ENCODE measurements at places on chromosomes 7 and 10.

DNA sequence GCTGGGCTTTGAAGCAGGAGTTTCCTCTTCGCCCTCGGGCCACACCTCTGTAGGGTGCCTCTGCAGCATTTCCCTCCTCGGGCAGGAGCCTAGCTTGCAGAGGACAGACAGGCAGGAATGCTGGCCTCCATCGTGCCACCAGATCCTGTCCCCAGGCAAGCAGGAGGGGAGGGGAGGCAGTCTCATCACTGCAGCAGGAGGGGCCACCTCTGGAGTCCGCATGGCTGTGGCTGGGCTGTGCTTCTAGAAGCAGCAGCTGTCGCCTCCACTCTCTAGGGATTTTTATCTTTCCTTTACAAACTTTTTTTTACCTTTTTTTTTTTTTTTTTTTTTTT is 181.4 kb downstream of the CUX1 start:
- DNase-seq: no peak

GRCh38 chr10:11425296-11425610 is 186.2 kb downstream of the USP6NL start:
- no peak for DNase-seq

DNA sequence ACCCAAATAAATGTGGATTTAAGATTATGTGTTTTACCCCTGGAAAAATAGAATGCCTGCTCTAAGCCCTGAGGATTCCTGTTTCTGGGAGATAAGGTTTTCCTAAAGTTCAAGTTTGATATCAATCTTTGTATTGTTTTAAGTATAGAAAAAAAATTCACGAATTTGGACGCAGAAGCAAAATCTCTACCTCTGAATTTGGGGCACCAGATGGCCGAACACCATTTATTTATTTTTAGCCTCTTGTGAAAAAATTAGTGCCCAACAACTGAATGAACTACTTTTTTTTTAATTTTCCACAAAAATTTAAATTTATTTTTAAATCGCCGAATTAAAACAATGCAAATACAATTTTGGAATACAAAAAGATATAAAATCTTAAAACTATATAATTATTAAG is 128.1 kb upstream of the SP4 start:
- no peak for DNase-seq

- DNase-seq: no peak
Measured at GRCh38 chr7:66267249-66267648, 62.1 kb downstream of the TPST1 start.

DNA sequence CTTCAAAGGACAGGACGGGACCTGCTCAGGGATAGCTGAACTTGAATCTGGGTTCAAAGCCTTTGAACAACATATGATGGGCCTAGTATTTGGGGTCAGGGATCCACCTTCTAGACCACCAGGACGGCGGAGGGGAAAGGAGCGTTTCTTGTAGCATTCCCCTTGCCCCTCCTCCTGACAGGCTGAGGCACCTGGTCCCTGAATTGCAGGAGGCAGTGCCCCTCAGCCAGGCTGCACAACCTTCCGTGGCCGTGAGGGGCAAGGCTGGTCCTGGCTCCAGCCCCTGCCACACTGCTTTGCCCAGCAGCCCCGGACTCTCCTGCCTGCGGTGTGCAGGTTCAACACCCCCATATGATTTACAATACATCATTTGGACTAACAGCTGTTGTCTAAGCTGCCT is 58.1 kb downstream of the INSIG1 start:
- DNase-seq: no peak

DNA sequence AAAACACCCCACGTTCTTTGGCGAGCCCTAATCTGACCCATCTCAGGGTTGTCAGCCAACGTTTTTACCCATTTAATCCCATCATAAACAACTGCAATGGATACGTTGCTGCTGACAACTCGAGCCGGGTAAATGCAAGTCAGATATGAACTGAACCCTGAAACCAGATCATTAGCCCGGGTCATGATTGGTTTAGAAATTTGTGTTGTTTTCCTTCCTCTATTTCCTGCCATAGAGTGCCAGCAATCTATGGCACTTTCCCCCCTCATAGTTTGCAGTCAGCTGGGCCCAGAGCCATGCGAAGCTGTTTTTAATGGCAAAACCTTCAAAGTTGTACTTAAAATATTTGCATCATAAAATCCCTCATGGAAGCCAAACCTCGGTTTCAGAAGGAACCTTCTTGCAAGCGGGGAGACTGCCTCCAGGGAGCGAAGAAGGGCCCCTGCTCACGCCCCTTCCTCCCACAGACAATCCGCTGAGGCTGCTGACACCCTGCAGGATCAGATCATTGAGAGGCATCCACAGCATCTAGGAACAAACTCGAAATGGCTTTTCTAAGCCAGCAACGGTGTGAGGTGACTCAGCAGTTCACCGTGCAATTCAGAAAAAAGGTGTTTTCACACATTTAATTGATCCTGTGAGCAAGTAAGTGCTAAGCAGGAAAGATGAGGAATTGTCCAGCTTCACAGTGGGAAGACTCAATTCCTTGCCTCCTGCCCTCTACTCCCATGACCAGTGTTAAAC is 710.1 kb downstream of the PARD3 start:
- no peak for DNase-seq

DNA sequence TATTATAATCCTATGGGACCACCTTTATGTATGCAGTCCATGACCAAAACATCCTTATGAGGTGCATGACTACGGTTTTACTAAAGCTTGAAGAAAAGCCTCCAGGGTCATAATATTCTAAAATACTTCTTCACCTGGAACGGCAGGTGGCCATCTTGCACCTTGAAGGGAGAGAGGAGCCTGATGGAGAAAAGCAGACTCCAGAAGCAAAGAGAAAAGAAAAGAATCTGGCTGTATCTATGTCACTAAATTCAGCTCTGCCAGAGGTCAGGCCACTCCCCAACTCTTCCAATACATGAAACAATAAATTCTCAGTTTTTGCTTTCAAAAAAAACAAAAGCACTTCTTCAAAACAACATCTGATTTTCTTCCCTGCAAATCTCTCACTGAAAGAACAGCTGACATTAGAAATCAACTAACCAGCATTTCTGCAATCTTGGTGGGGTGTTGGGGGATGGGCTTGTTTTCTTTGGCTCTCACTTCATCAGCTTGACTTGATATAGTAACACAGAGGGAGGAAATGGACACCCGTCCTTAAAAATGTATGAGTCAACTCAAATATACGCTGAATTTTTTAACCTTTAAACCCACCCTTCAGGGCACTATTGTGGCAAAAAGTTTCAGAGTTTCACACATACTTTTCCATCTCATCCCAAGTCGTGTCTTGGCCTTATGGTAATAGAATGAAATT is 21.7 kb downstream of the HIBADH start:
- DNase-seq: no peak

- no peak for DNase-seq
Measured at GRCh38 chr10:112217386-112218035, 33.9 kb upstream of the GPAM start.

DNA sequence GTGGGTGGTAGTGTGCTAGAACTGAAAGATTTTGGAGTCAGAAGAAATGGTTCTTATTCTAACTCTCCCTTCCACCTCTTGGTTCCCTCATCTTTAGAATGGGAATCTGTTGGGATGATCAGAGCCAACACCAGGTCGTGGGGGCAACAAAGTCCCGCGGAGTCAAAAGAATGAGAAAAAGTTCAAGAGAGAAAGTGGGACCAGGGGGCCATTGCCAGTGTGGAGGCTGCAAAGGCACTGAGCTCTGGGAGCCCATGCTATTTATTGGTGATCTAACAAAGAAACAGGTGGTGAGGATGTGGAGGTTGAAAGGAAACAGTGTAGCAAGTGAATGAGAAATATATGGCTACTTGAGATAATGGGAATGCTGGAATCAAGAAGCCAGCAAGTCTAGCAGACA is 29.4 kb downstream of the AGAP4 start:
- DNase-seq: no peak

- no peak for DNase-seq
Measured at GRCh38 chr7:147796581-147796980, 794.0 kb upstream of the C7orf33 start.

DNA sequence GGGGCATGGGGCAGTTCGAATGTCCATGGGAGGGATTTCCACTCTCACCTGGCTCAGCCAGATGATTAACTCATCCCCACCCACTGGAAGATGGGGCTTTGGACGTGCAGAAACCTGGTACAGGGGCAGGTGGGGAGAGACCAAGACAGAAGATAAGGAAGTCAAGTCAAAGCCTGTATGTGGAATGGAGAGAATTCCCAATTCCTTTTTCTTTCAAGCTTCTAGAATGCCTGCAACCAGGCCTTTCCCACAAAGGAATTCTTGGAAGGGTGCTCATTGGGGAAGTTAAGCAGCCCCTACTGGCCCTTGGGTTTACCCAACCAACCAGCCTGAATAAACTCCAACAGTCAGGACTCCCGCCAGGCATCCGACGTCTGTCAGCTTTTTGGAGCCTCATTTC is 39.1 kb downstream of the CCM2 start:
- DNase-seq: no peak

- no peak for DNase-seq
Measured at GRCh38 chr7:135761751-135762488, 13.3 kb upstream of the FAM180A start.

GRCh38 chr10:61244261-61244775 is 208.9 kb downstream of the TMEM26 start:
- DNase-seq: no peak

GRCh38 chr10:103584216-103585010 is 90.9 kb downstream of the NEURL1 start:
- DNase-seq: no peak

DNA sequence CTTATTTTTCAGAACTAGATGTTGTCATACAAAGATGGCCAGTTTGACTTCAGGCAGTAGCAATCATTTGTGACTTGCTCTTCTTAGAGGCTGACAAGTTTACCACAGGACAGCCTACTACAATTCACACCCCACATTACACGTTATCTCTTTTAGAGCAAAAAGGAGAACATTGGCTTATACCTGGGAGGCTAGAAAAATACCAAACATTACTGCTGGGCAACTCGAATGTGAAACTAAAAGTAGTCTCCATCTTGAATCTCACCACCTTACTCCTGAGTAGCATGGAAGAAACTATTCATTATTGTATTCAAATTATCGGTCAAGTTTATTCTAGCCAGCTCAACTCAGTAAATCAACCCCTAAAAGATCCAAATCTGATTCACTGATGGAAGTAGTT is 90.7 kb upstream of the TMEM26 start:
- DNase-seq: no peak

GRCh38 chr10:16787361-16787791 is 29.8 kb downstream of the RSU1 start:
- no peak for DNase-seq

- no peak for DNase-seq
Measured at GRCh38 chr10:13890233-13891127, 303.7 kb downstream of the PRPF18 start.

DNA sequence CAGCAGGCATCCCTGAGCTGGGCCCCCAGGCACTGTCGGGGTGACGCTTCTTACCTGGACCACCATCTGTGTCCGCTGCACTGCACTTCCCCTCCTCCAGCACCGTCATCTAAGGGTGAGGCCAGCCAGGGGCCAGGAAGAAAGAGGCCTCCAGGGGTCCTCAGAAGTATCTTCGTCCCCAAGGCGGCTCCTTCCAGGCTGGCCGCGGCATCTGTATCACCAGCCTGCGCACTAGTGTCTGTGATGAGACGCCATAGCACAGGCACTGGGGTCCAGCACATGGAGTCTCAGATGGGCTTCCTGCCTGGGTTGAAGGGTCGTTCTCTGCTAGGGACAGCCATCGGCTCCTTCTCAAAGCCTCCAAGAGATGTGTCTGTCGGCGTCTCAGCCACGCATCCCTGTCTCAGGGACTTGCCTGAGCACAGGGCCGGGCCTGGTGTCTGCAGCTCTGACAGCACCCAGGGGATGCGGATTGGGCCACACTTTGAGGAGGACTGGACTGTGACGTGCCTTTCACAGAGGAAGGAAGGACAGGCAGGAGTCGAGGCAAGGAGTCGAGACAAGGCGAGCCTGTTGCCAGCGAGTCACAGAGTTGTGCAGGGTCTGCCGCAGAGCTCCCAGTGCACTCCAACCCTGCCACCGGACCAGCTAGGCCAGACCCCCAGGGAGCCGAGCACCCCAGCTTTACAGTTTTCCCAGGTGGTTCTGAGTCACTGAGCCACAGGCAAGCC is 101.5 kb upstream of the DIP2C start:
- no peak for DNase-seq

GRCh38 chr7:76063525-76063924 is 15.6 kb downstream of the MDH2 start:
- no peak for DNase-seq

DNA sequence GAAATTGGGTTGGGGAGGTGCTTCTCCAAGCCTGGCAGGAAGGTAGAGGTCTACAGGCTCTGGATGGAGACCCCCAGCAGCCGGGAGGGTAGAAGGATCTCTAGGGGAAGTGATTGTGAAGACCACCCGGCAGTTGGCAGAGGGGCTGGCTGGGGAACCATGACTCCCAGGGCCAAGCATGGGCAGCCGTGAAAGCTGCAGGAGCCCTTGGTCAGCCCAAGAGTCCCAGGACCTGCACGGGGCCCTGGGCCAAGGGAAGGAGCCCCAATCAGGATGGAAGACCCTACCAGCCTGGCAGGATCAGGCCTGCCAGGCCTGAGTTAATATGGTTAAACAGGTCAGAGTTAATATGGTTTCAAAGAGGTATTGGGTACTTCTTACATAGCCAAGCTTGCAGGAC is 126.3 kb upstream of the NANOS1 start:
- no peak for DNase-seq

DNA sequence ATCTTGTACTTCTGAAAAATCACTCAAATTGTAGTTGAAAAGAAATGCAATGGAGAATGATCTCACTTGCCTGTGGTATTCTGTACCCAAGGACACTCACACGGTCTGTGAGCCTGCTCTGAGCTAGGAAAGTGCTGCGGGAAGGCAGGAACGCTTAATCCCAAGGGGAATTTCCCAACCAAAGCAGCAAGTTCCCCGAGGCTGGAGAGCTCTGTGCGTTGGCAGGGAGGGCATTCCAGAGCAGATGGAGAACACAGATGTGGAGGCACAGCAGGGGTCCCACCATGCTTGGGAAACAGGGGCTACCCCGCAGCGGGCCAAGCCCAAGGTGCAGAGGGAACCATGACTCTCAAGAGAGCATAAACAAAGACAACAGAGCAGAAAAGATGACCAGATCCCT is 13.6 kb downstream of the SVIL start:
- no peak for DNase-seq

GRCh38 chr10:83908506-83908905 is 230.8 kb upstream of the GHITM start:
- no peak for DNase-seq

- no peak for DNase-seq
Measured at GRCh38 chr7:25246306-25246705, 18.0 kb upstream of the NPVF start.

GRCh38 chr10:95867866-95868265 is 39.9 kb upstream of the CC2D2B start:
- no peak for DNase-seq

DNA sequence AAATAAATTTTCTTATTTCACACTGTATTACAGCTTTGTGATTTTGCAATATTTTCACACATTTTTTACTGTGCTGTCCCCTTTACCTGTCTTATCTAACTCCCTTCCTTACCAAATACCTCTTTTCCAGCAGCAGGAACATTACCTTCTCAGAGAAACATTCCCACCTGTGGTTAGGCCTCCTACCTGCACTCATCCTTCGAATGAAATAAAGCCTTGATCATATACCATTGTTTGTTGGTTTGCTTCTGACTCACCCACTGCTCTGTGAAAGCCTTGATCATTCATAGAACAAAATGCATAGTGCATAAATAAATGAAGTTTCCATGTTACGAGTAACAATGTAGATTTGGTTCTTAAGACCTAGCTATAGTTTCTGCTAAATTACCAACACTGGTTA is 256.3 kb downstream of the ARL4A start:
- no peak for DNase-seq
